ENCODE measurements at places on chromosomes 12 and 14.

DNA sequence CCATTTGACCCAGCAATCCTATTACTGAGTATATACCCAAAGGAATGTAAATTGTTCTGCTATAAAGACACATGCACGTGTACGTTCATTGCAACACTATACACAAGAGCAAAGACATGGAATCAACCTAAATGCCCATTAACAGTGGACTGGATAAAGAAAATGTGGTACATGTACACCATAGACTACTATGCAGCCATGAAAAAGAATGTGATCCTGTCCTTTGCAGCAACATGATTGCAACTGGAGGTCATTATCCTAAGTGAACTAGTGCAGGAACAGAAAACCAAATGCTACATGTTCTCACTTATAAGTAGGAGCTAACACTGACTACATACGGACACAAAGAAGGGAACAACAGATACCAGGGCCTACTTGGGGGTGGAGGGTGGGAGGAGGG is 45.7 kb upstream of the VRK1 start:
- no peak for ATAC-seq

DNA sequence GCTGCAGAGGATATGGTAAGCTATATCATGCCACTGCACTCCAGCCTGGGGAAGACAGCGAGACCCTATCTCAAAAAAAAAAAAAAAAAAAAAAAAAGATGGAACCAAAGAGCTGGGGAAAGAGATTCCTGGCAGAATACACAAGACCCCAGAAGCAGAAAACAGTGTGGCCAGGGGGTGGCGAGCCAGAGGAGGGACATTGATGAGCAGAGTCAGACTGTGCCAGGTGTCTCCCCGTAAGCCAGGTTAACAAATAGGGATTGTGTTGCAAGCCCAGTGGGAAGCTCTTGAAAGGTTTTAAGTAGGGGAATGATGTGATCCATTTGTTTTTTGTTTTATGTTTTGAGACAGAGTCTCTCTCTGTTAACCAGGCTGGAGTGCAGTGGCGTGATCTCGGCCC is 56.1 kb downstream of the FIGNL2 start:
- ATAC-seq: no peak

GRCh38 chr14:41349289-41349910 is 257.3 kb upstream of the LRFN5 start:
- no peak for ATAC-seq

DNA sequence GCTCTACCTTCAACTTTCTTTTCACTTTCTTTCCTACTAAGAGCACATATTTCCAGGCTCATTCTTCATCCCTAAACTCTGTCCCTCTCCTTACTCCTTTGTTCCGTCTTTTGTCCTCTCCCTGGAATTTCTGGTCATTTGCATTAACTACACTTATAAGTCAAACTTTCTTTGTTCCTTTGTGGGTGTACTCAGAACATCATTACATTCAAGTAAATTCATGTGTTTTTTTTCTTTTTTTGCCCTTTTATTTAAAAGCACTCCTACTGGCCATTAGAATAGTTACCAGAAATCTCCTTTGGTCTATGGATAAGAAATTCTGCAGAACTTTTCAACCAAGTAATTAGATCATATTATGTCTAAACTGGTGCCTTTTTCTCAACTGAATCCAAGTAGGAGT is 802.6 kb downstream of the DIO2 start:
- no peak for ATAC-seq

GRCh38 chr14:35558680-35559079 is 24.7 kb downstream of the INSM2 start:
- no peak for ATAC-seq

DNA sequence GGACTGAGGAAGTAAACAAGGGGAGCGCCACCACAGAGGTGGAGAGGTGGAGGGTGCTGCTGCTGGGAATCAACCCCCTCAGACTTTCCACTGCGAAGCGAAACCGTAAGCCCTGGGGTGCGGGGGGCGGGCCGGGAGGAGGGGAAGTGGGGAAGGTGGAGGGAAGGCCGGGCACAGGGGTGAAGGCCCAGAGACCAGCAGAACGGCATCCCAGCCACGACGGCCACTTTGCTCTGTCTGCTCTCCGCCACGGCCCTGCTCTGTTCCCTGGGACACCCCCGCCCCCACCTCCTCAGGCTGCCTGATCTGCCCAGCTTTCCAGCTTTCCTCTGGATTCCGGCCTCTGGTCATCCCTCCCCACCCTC is at the start of gene LAG3:
LAG3 (plus strand) TSS at position 190 of the 365 bp plus-strand sequence. CDS start 333 bp downstream, outside the sequence.
- peak; percentile 62 for ATAC-seq

- ATAC-seq: no peak
These were observed 145.0 kb downstream of the CCER1 start for GRCh38 chr12:90809940-90810339.

DNA sequence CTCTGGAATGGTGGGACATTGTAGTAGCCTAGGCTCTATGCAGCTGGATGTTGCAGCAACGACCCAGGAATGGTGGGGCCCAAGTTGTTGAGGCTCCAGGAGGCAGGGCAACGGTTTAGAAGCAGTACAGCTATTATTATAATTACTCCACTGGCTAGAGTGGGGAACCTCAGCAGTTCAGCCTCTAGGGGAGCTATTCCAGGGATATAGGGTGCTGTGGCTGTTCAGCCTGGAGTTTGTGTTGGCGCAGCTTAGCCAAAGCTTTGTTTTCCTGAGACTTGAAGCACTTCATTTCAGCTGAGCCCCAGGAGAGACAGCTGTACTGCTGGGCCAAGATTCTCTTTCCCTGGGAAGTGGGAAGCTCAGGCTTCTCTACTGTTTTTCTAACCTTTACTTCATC is 1023.0 kb upstream of the ATXN7L3B start:
- no peak for ATAC-seq

DNA sequence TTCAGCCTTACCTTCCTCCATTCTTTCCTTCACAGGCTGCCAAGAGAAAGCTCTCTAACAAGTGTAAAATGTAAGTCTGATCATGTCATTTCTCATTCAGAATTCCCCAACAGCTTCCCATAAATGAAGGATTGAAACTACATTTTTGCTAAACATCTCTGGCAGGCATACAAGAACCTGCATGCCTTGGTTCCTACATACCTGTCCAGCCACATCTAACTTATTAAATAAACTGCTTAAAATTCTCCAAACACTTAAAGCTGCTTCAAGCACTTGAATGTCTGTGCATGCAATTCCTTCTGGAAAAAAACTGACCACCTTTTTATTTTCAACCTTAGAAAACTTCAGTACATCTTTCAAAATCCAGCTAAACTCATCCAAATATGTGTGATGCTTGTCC is 84.4 kb upstream of the DCN start:
- no peak for ATAC-seq

GRCh38 chr12:24950231-24950834 is 1.4 kb upstream of the BCAT1 start:
- ATAC-seq: no peak

GRCh38 chr12:10235761-10236631 is 23.3 kb downstream of the GABARAPL1 start:
- ATAC-seq: peak; percentile 49

- no peak for ATAC-seq
These were observed 64.3 kb downstream of the C2CD5 start for GRCh38 chr12:22480016-22480415.

- no peak for ATAC-seq
These were observed 15.5 kb upstream of the RAP1B start for GRCh38 chr12:68595241-68595640.

DNA sequence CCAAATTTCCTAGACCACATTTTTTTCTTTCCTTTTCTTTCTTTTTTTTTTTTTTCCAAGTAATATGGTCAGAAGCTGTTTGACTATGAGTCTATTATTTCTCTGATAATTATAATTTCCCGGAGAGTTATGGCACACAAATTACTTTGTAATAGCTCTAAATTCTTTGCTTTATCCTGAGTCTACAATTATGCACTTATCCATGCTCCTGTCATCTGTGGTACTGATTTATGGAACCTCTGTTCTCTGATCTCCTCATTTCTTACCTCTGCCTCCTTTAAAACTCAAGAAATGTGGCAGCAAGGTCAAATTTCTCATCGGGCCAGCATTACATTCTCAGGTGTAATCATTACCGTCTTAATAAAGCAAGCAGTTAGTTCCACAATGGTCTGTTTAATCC is 282.1 kb downstream of the PAWR start:
- no peak for ATAC-seq

DNA sequence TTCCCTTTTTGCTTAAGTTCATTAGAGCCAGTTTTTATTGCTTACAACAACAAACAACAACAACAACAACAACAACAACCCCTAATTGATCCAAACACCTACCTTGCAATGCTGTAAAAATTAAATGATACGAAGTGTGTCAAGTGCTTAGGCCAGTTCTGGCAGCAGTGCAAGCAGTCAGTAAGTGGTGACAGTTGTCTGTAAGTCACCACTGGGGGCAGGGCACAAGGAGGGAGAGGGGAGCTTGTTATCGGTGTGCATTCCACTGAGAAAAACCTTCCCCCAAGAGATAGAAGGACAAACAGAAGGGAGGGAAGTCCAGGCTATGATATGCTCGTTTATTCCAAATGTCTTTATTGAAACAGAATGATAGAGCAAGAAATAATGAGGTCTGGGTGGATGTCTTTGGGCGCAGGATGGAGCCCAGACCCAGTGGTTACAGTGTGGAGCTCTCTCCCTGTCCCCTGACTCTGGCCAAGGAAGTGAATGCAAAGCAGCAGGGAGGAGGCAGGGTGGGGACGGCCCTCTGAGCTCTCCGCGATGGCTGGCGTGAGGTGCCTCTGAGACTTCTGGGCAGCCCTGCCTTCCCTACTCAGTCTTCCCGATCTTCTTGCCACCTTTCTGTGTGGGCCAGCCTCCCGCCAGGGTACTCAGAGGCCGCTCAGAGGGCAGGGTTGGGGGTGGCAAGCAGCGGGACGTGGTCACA is 6.5 kb downstream of the SLC22A17 start:
- no peak for ATAC-seq

DNA sequence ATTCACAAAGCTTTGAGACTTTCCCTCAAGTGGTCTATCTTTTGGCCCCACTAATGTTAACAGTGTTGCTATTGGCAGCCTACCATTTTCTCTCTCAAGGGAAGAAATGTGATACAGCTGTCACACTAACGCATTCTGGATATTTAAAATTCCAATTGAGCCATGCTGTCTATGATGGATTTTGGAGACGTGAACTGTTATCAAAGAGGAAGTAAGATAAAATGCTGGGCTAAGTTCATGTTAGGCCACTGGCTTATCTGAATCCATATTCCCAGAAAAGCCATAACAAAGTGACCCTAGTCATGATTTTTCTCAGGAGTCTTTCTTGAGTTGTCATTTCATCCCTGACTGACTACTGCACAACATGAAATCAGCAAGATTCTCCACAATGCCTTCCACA is 200.2 kb downstream of the PHLDA1 start:
- ATAC-seq: no peak

DNA sequence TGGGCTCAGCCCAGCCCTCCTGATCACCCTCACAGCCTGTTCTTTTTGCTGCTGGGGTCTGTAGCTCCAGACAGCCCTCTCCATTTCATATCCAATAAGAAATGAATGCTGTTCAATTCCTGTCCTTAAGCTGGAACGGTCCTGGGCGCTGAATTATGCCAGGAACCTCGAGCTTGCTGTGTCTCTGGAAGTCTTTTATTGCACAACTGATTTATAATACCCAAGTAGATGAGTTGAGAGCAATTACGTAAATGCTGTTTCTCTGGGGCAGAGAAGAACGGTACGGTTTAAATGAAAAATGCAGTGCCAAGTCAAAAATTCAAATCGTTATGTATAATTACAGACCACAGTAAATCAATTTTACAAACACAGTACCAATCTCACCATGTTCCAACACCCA is 161.0 kb downstream of the SAMD4A start:
- no peak for ATAC-seq

DNA sequence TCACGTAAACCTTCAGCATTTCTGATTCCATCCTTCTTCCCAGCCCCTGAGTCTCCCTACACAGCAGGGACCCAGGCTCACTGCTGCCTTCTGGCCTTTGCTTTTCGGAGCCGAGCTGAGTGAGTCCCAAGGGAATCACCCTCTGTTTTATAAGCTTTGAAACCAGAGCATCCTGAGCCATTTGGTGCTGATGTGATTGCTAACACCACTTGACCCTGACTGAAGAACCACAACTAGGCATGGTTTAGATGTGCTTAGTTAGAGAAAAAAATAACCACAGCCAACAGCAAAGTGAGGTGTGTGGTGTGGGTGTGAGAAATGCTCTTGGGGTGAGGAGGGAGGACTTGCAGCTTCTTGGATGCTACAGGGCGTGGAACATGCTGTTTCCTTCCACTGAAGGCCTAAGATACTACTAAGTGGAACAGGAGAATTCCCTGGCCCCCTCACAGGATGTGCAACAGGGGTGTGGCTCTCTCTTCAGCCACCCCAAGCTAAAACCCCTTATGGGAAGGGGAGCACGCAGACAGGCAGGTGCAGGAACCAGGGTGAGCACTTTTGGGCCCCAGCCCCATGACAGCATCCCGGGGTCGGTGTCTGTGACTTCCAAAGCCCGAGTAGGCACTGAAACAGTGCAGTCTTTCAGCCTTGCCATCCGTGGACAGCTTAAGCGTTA is at the start of gene TC2N:
TC2N (minus strand) TSS at position 221 of the 673 bp plus-strand sequence. CDS start 53,767 bp downstream, outside the sequence.
- ATAC-seq: peak; percentile 22

- ATAC-seq: no peak
These were observed 6.5 kb downstream of the HIP1R start for GRCh38 chr12:122841544-122842321.

DNA sequence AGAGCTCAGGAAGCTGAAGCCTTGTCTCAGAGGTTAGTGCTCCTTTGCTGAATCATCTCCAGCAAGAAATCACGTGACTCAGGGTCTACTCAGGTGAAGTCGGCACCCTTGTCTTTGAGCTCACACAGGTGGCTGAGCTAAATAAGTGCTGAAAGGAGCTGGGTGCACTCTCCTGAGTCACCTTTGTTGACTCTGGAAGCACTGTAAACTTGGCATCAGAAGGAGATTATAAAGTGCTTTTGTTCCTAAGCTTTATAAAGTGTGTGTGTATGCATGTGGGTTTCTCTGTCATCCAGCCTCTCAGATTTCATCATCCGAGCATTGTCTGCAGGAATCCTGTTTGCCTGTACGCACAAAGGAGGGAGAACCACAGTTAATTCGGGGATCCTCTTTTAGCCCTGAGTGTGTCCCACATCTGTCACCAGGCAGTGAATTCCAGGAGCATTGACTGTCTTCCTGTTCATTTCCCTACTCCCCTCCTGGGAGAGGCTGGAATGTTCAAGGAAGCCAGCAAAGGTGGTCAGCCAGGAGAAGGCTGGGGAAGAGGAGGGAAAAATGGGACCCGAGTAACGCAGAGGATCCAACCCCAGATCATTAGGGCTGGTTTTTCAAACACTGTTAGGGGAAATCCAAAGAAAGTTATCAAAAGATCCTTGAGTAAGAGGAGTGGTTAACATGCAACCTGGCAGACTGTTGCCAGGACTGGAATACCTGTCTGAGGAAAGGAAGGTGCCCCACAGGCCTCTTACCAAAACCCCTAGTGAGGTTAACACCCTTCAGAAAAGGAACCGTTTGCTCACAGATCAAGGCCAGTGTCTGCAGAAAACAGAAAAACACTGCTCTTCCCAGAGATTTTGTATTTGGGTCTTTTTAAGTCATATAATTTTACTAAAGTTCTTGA is 157.5 kb upstream of the HIF1A start:
- ATAC-seq: peak; percentile 85
